ENCODE measurements at places on chromosomes 11 and 22. TPM values are rescaled to one million over a fixed set of nuclear protein-coding genes. Genes with fewer than 3 reads are reported as not detected.

DNA sequence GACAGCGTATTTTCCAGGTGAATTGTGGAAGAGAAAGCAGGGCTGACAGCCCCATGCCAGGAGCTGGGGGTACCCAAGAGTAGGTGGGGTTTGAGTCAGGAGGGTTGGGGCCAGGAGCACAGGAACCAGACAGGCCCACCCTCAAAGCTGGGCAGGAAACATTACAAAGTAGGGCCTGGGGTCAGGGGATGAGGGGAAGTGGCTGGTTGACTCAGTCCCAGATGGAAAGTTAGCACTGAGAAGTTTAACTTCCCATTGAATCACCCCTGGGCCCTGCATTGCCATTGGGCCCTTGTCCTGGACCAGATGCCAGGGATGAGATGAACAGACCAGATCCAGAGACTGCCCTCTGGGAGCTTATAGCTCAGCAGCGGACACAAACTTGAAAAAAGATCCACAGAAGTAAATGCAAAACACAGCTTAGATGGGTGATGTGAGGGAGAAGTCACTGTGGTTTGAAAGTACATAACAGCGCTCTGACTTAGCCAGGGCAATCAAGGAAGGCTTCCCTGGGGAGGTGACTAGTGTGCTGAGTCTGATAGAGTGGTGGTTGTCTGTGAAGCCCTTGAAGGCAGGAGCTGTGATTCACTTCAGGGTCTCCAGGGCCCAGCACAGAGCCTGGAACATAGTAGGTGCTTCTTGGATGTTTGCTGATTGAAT, 2.2 kb downstream of the MAFF start:
- H3K36me3 ChIP-seq = peaks cover 6% of the 10 kb centered on the region
- H3K27me3 ChIP-seq = no peaks in the 10 kb centered on the region
- H3K4me1 ChIP-seq = peaks cover 18% of the 10 kb centered on the region
- no peak overlapping the region for H3K27ac ChIP-seq
- DNase-seq = no peak

DNA sequence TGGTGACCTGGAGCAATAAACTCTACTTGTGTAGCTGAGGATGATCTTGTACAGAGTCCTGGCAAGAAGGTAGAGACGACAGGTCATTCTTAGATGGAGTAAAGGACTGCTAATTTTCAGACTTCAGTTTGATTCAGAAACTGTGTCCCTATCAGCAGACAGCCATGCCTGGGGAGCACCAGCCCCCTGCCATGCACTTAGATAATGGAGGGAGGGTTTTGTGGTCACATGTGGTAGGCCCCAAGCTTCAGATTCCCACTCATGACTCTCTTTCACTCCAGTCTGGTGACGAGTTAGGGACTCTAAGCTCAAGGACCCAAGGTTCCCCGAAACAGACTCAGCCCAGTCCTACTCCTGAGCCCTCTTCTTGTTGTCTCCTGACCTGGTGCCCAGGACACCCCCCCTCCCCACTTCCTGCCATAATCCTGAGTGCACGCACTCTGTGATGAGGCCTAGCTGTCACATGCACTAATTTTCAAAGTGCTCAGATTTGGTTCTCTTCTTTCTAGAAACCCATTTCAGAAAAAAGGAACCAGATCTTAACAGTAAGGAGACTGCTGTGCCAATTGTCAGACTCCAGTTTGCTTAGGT, 10.2 kb upstream of the AMPD3 start:
- H3K36me3 ChIP-seq = no peaks in the 10 kb centered on the region
- H3K4me1 ChIP-seq = no peaks in the 10 kb centered on the region
- DNase-seq = no peak
- no peak overlapping the region for H3K27ac ChIP-seq
- no peak overlapping the region for H3K4me3 ChIP-seq
- peaks cover 4% of the 10 kb centered on the region for H3K27me3 ChIP-seq

DNA sequence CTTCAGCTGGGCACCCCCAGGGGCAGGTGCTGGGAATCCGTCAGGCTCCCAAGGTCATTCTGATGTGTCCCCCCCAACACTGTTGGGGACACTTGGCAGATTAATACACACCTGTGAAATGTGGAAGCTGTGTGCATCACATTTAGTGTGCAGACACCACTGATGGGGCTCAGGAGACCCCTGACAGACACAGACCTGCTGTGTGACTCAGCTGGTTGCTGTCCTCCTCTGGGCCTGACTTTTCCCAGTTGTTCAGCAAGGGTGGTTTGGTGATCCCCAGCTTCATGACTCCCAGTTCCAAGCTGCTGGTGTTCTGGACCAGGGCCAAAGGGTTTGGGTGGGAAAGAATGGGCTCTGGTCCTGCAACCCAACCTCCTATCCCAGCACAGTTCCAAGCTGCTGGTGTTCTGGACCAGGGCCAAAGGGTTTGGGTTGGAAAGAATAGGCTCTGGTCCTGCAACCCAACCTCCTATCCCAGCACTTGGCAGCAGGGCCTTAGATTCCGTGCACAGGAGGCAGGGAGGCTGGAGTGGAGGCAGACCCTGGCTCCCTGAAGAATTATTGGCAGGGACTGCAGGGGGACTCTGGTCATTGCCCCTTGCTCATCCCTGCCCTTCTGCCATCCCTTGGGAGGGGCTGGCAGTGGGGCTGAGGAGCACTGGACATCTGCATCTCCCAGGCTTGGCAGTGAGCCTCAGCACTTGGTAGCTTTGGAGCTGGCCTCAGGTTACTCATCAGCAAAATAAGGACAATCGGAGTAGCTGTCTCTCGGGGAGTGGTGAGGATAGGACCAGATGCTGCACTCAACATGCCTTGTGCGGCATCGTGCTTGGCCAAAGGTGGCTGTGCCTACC, 8.4 kb upstream of the OMP start:
- no peak overlapping the region for H3K27ac ChIP-seq
- no peaks in the 10 kb centered on the region for H3K4me1 ChIP-seq
- DNase-seq = no peak
- no peak overlapping the region for H3K4me3 ChIP-seq
- H3K27me3 ChIP-seq = no peaks in the 10 kb centered on the region

DNA sequence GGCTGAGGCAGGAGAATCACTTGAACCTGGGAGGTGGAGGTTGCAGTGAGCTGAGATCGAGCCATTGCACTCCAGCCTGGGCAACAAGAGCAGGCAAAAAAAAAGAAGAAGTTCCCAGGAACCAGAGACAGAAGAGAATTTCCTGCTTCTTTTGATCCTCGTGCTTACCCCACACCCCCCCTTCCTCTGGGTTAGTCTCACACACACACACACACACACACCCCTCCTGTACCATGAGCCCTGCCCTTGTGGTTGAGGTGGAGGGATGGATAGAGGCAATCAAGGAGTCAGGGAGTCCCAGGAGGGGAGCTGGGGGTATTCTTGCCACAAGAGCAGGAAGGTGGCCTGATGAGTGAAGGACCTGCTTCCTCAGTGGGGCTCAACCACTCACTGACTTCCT, 4.1 kb upstream of the UBE2L6 start:
- H3K27ac ChIP-seq = no peak overlapping the region
- no peak overlapping the region for H3K4me3 ChIP-seq
- no peaks in the 10 kb centered on the region for H3K27me3 ChIP-seq
- DNase-seq = no peak
- no peaks in the 10 kb centered on the region for H3K4me1 ChIP-seq
- no peaks in the 10 kb centered on the region for H3K36me3 ChIP-seq

GRCh38 chr11:119339589-119340334, 921 bp downstream of the C1QTNF5 start:
- H3K4me1 ChIP-seq = peaks cover 8% of the 10 kb centered on the region
- DNase-seq = peak; percentile 83
- peaks cover 7% of the 10 kb centered on the region for H3K36me3 ChIP-seq
- peak overlapping the region; percentile 91 for H3K27ac ChIP-seq

DNA sequence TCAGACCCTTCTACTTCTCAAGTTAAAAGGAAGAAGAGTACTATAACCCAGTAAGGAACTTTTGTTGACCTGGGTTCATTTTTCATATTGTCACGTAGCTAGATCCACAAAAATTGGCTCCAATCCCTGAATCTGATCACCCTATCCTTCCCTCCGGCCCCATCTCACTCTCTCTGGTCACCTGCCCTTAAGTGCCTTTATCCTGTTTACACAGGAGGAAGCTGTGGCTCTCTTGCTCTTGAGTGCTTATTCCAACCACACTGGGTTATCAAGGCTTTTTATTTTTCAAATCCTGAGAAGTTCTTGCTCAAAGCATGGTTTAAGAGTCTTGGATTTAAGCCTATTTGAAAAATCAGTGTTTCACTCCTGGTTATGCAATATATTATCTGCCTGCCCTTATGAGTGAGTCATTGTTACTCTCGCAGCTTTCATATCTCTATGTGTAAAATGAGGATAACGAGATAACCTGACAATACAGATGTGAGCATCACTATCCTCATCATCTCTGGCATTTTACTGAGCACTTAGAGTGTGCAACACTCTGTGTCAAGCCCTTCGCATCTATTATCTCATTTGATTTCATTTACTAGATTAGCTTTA, 293.9 kb downstream of the GUCY1A2 start:
- H3K27me3 ChIP-seq = no peaks in the 10 kb centered on the region
- no peak for DNase-seq
- peaks cover 7% of the 10 kb centered on the region for H3K4me1 ChIP-seq
- no peak overlapping the region for H3K27ac ChIP-seq

The APOBEC3B gene
- total RNA-seq = 1.0 TPM

DNA sequence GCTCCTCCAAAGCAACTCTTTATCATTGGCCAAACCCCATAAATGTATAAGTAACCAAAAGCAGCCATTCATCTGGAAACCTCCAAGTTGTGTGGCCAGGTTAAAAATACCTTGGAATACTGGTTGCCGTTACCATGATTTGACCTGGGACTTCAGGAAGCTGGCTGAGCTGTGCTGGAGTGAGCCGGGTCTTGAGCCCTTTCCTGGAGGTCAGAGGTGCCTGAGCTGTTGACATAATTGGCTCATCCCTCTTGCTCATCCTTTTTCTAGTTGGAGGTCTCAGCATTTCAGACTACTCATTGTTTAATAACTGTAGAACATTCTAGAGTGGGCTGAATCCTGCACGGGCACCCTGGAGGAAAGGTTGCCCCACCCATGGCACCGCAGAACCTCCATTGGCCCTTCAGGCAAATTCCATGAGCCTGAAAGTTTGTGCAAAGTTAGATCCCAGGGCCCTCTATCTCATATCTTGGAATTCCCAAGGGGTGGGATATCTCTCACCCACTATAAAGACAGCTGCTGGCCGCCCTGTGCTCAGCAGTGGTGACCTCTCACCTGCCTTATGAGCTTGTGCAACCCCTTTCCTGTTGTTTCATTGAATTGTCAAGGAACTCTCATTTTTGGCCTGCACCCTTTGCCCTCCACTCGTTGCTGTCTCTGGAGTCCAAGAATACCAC, 77.0 kb downstream of the C22orf31 start:
- no peak for DNase-seq
- H3K36me3 ChIP-seq = no peaks in the 10 kb centered on the region
- no peaks in the 10 kb centered on the region for H3K27me3 ChIP-seq
- peaks cover 10% of the 10 kb centered on the region for H3K4me1 ChIP-seq
- H3K4me3 ChIP-seq = no peak overlapping the region

The TTC36 gene
- 0.95 TPM for total RNA-seq

DNA sequence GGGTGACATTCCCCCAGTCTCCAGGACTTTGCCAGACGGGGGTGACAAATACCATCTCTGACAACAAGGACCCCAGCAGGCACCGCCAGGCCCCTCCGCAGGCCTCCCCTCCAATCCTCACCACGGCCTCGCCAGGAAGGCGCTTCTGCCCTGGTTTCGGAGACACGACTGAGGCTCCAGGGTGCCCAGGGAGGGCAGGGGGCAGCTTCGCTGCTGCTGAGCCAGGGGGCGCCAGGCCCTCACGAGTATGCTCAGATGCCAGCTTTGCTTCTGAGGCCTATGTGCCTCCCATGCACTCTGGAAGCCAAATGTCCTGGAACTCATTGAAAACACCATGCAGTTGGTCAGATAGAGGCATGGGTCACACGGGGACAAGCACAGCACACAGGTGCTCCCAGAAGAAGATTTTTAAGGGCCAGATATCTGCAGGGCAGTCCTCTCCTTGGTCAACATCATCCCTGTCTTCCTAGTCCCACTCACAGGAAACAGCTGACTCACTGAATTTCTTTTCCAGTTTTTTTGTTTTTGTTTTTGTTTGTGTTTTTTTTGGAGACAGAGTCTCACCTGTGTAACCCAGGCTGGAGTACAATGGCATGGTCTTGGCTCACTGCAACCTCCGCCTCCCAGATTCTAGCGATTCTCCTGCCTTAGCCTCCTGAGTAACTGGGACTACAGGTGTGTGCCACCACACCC, 19.9 kb downstream of the BID start:
- H3K27me3 ChIP-seq = no peaks in the 10 kb centered on the region
- no peaks in the 10 kb centered on the region for H3K4me1 ChIP-seq
- no peak for DNase-seq
- no peaks in the 10 kb centered on the region for H3K36me3 ChIP-seq

- H3K36me3 ChIP-seq = no peaks in the 10 kb centered on the region
- no peak overlapping the region for H3K4me3 ChIP-seq
These were observed 1102.8 kb downstream of the BRD1 start for GRCh38 chr22:48724899-48725298.

- DNase-seq = no peak
- no peak overlapping the region for H3K27ac ChIP-seq
- no peaks in the 10 kb centered on the region for H3K36me3 ChIP-seq
- no peaks in the 10 kb centered on the region for H3K4me1 ChIP-seq
- no peak overlapping the region for H3K4me3 ChIP-seq
These were observed 35.8 kb downstream of the OR4C6 start for GRCh38 chr11:55697817-55698216.

GRCh38 chr11:114109206-114110090, 49.9 kb downstream of the ZBTB16 start:
- H3K27me3 ChIP-seq = peaks cover 5% of the 10 kb centered on the region
- peaks cover 5% of the 10 kb centered on the region for H3K4me1 ChIP-seq
- H3K4me3 ChIP-seq = no peak overlapping the region
- no peak for DNase-seq
- peaks cover 8% of the 10 kb centered on the region for H3K36me3 ChIP-seq
- peak overlapping the region; percentile 76 for H3K27ac ChIP-seq

DNA sequence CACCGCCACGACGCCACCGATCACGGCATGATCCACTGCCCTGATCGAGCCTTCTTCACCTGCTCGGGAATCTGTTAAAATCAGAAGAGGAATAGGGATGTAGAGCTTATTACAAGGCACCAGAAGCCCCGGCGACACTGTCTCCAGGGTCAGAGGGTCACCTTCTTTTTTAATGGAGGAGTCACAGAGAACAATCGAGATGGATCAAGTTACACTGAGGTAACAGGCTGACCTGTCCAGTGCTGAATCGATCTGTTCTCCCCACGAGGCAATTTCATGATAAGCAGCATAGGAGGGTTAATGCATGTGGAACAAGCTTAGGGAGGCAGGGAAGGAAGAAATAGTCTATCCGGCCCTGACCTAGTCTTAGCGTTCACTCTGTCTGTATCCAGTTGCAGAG, 325.5 kb downstream of the CADM1 start:
- no peak for DNase-seq
- H3K4me1 ChIP-seq = peaks cover 3% of the 10 kb centered on the region
- H3K4me3 ChIP-seq = no peak overlapping the region
- H3K27me3 ChIP-seq = no peaks in the 10 kb centered on the region
- H3K27ac ChIP-seq = no peak overlapping the region

DNA sequence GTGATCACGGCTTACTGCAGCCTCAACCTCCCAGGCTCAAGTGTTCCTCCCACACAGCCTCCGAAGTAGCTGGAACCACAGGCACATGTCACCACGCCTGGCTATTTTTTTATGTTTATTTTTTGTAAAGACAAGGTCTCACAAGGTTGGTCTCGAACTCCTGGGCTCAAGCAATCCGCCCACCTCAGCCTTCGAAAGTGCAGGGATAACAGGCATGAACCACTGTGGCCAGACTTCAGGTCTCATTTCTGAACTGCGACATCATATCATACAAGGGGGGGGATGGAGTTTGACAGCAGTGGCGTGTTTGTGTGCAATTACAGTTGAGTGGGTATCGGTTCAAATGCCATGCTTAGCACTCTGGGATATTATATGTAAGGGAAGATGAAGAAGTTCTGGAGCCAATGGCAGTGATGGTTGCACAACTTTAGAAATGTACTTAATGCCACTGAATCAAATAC, 6.9 kb downstream of the NAALADL1 start:
- no peaks in the 10 kb centered on the region for H3K4me1 ChIP-seq
- H3K4me3 ChIP-seq = no peak overlapping the region
- no peak for DNase-seq
- H3K27ac ChIP-seq = no peak overlapping the region
- H3K27me3 ChIP-seq = no peaks in the 10 kb centered on the region

All from lung (tissue), 17 donors.